ENCODE measurements at places on chromosomes 11 and 22.

DNA sequence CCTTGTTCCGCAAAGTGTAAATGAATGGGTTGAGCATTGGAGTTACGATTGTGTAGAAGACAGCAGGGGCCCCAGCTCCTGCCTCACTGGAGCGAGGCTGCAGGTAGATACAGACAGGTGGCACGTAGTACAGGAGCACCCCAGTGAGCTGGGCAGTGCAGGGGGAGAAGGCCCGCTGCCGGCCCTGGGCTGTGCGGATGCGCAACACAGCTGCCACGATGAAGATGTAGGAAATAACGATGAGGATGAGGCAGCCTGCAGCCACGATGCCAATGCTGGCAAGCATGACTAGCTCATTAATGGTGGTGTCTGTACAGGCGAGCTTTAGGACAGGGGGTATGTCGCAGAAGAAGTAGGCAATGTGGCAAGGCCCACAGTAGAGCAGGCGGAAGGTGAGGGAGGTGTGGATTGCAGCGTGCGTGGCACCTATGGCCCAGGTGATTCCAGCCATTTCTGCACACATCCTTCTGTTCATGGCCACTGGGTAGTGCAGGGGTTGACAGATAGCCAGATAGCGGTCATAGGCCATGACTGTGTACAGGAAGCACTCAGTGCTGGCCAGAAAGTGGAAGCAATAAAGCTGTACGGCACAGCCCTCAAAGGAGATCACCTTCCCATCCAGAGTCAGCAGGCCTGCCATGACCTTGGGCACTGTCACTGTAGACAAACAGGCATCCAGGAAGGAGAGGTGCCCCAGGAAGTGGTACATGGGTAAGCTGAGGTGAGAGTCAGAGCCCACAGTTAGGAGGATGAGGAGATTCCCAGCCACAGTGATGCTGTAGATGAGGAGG is 616 bp downstream of the OR10S1 start:
- DNase-seq, result no peak

DNA sequence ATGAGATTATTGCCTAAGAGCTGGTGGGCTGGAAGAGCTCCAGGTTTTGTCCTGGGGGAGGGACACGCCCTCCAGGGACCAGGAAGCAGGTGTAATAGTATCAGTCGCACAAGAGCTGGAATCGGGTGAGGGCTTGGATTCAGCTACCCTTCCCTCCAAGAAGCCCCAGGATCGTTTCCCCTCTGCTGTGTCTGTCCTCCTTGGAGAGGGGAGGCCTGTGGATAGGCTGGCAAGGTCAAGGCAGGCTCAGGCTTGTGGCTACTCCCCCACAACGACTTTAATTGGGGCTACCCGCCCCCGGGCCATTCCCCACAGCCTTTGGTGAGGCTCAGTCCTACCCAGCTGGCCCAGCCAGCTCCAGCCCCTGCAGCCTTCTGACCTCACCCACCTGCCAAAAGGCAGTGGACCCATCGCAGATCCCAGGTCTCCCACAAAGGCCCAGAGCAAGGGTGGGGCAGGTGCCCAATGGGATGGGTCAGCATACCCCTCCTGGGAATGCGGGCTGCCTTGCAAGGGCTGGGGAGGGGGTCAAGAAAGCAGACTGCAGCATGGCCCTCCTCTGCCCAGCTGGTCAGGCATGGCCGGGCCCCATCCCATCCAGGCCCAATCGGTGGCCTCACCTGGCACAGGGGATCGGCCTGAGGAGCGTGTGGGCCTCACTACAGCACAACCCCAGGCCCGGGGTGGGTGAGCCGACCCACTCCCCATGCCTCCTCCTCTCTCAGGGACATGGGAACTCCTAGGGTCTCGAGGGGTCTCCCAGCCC is 1.0 kb downstream of the CTSD start:
- DNase-seq, result no peak

DNA sequence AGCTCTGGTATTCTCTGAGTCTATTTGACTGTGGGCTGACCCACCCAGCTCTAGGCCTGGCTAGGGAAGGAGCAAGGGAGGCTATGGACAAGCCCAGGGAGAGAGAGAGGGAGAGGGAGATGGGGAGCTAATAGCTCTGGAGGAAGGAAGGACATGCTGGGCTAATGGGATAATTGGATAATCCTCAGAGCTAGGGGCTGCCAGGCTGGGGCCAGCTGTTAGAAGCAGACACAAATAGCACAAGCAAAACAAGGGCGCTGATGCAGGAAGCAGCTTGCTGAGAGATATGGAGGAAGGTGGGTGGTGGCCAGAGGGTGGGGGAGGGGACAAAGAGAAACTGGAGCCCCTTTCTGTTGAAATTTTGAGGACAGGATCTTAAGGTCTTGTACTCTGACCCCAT is 23.2 kb downstream of the ADORA2A start:
- no peak for DNase-seq

DNA sequence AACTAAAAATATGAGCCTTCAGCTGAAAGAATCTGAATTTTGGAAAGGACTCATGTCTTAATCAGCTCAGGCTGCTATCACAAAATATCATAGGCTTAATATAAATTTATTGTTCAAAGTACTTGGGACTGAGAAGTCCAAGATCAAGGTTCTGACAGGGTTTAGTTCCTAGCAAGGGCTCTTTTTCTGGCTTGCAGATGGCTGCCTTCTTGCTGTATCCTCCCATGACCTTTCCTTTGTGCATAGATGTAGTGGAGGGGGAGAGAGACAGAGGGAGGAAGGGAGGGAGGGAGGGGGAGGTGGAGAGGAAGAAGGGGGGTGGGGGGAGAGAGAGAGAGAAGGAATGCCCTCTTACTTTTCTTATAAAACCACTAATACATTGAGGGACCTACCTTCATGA is 306.8 kb upstream of the DDI1 start:
- DNase-seq, result no peak

DNA sequence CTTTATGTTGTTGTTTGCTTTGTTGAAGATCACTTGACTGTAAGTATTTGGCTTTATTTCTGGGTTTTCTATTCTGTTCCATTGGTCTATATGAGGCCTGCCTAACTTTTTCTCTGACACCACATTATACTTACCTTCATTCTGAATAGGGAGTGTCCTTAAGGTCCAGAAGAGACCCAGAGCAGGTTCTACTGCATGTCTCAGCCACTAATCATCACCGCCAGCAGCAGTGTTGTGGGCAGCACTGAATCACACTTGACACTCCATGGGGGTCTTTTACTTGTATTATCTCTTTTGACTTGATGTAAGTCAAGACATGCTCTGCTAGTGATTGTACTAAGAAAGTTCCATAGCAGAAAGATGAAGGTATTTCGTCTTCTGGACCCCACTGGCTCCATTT is 274.9 kb downstream of the TENM4 start:
- no peak for DNase-seq

DNA sequence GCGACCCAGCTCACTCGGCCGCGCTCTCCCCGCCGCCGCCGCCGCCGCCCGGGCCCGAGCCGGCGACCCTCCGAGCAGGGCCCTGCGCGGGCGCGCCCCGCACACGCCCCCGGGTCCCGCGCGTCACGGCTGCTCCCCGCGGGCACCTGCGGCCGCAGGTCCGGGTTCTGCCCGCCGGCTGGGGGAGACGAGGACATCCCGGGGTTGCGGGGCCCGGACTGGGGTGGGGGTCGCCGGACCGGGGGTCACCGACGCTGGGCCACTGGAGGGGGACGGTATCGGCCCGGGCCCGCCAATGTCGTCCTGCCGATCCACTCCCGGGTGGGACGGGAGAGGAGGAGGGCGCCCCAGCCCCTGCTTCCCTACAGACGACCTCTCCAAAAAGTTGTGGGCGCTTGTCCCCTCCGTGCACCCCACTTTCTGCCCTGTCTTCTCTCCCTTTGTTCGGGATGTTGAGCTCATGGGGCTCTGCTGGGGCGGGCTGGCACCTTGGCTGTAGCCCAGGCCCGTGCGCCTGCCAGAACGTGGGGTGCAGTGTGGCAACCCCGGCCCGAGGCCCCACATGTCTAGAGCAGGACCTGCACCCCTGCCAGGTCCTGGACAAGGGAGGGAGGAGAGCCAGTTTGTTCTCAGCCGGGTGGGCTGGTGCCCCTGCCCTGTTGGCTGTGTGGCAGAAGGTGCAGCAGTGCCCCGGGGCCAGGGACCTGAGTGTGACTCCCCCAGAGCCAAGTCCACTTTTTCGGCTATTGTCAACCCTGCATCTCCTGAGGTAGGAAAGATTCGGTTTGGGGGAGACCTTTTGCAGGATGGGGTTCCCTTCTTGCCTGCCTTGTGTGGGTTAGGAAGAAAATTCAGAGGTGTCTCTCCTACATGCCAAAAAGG is 40.2 kb upstream of the CELSR1 start:
- peak; percentile 43 for DNase-seq

GRCh38 chr22:49238181-49239141 is 589.2 kb downstream of the BRD1 start:
- DNase-seq, result no peak

DNA sequence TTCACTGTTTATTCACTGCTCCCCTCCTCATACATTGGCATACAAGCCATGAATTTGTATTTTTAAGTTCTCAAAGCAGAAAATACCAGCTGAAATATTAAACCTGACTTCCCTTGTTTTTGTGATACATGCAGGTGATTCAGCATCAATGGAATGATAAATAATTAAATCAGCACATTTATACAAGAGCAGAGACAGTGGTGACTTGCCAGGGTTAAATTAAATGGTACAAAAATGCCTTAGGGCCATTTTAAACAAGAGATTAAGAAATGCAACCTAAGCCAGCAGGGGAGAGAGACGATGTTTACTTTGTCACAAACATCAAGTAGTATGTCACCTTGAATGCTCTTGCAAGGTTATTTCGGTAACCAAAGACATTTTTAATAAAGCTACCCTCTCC is 95.9 kb upstream of the DDI1 start:
- no peak for DNase-seq

- DNase-seq, result no peak
Measured at GRCh38 chr11:804599-804964, 449 bp downstream of the PIDD1 start.

- DNase-seq, result peak; percentile 43
Measured at GRCh38 chr11:63939397-63939891, 642 bp downstream of the NAA40 start.

GRCh38 chr11:57370251-57370650 is 10.7 kb downstream of the PRG3 start:
- DNase-seq, result no peak

GRCh38 chr11:19924311-19924710 is 211.7 kb downstream of the NAV2 start:
- no peak for DNase-seq

DNA sequence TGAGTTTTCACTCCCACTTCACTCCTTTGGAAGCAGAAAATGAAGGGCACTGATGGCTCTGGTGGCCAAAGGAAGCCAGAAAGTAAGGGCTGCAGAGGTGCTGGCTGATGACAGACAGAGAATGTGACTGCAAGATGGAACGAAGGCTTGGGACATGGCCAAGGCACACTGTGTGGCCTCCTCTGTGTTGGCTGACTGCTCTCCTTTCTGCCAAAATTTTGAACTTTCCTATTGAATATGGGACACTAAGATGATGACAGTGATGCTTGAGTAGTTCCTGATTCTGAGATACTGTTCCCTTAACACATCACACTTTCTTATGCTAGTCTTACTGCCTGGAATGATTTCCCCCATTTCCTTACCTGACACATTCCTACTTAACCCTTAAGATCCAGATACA is 156.4 kb downstream of the SWAP70 start:
- DNase-seq, result no peak

DNA sequence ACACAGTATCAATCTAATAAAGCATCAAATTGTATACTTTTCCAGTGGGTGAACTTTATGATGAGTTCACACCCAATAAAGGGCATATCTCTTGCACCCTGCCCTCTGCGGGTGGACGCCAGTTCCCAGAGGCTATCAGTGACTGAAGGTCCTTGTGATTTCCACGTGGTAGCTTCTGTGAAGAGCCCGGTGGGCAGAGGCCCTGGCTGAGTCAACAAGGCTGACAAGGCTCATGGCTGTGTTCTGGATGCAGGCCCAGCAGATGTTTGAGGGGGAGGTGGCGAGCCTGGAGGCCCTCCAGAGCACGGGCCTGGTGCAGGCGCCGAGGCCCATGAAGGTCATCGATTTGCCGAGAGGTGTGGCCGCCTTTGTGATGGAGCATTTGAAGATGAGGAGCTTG is 71.4 kb downstream of the PIWIL3 start:
- DNase-seq, result no peak

DNA sequence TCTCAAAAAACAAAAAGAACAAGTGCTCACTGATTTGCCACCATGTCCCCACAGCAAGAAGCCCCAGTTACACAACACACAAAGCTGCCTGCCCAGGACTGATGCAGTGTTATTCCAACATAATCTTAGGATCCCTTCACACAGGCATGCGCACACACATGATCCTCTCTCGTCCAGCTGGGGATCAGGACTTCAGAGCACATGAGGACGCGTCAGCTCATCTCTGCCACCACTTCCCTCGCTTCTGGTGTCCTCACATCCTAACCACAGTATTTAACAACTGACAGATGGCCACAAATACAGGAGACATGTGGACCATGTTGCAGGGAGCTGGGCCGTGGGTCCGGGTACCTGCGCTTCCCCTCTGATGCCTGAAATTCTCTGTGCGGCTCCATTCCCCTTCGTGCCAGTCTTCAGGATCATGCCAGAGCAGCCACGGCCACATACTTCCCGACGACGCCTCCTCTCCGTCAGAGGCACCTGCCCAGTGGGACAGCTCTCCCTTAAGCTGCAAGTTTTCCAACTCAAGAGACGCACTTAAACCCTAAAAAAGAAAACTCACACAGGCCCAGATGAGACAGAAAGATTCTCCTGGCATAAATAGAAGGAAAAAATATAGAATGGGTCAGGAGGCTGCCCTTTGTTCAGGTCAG is 68.3 kb downstream of the PACSIN2 start:
- DNase-seq, result no peak

Data from CD4-positive, alpha-beta T cell (primary cell).